Activated naive CD4-positive, alpha-beta T cell treated with anti-CD3 and anti-CD28 coated beads for 36 hours (primary cell): ENCODE measurements at places on chromosomes 11 and 22.

DNA sequence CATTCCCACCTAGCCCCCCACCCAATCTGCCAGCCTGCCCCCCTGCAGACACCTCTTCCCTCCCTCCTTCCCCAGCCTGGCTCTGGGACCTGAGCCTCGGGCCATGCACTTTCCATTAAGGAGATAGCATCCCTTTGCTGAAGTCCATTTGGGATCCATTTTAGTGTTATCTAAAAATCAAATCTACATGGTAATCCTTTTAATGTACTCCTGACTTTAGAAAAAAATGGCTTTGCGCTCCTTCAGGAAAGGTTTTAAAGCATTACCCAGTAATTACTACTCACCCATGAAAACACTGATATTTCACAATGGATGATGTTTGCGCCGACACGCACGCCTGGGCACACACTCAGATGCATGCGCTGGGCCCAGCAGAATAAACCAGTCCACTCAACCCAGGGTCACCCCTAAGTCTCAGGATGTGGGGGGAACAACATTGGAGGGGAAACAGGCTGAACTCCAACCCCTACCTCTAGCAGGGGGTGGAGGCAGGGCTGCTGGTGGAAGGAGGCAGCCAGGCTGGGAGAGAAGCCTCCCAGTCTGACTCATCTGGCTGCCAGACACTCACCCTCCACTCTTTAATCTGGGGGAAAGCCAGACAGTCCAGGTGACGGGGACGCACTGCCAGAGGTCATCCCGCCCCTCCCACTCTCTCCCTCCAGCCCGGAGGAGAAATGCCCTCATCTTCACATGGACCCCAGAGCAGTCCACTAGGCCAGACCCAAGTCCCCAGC is 29.8 kb downstream of the LMO1 start:
- no peak for DNase-seq

GRCh38 chr11:83982825-83983224 is 696.7 kb upstream of the CCDC90B start:
- no peak for DNase-seq

GRCh38 chr22:25437414-25438160 is 126.9 kb upstream of the GRK3 start:
- no peak for DNase-seq

- no peak for DNase-seq
Observed at GRCh38 chr11:47916361-47916841, 64.0 kb upstream of the PTPRJ start.

DNA sequence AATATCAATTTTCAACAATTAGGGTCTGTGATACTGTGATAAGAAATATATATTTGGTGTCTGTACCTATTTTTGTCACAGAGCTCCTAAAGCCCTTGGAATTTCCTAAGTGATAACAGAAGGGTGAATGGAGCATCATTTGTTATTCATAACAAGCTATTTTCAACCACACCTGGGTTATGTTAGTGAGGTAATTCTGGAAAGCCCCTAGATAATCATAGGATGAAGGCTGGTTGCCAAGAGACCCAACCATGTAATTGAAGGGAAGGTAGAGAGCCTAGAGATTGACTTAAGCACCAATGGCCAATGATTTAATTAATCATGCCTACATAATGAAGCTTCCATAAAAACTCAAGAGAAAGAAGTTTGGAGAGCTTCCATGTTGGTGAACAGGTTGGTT is 109.4 kb downstream of the KIF18A start:
- DNase-seq, result no peak

DNA sequence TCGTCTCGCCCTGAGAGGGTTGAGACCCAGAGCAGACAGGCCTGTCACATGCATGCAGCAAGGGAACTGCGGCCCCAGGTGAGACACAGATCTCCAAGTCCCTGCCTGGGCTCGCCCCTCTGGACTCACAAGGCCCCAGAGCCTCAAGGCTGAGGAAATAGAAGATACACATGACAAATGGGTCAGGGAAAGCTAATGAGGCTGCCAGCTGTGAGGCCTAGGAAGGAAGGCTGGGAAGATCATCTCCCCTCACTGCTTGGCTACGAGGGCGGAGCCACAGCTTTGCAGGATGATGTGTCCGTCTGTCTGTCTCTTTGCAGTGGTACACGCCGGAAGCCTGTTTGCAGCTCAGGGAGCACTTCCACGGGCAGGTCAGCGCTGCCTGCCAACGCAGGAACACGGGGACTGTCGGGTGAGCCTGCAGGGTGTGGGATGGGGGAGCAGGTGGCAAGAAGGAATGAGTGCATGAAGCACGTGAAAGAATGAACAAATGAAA is 4.5 kb downstream of the RAB36 start:
- no peak for DNase-seq

DNA sequence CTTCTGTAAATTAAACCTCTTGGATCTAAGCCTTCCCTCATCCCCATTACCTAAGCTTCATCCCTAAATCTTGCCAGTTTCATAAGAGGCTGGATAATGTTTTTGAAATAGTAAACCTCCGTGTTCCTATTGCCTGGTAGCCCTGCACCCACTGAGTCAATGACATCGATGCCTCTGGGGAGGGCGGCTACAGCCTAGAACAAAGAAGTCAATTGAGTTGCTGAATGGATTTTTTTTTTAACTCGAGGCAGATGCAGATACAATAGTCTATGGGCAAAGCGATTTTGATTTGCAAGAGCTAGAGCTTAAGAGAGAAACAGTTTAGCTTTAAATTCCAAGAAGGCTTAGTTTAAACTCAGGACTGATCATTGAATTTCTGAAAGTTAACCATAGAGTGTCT is 121.3 kb downstream of the NECTIN1 start:
- no peak for DNase-seq

GRCh38 chr11:68090706-68091105 is 30.5 kb downstream of the CHKA start:
- no peak for DNase-seq

GRCh38 chr11:64652586-64653387 is 61.8 kb downstream of the SLC22A12 start:
- peak; percentile 88 for DNase-seq

- DNase-seq, result no peak
Observed at GRCh38 chr22:28911777-28912669, 28.7 kb downstream of the ZNRF3 start.

DNA sequence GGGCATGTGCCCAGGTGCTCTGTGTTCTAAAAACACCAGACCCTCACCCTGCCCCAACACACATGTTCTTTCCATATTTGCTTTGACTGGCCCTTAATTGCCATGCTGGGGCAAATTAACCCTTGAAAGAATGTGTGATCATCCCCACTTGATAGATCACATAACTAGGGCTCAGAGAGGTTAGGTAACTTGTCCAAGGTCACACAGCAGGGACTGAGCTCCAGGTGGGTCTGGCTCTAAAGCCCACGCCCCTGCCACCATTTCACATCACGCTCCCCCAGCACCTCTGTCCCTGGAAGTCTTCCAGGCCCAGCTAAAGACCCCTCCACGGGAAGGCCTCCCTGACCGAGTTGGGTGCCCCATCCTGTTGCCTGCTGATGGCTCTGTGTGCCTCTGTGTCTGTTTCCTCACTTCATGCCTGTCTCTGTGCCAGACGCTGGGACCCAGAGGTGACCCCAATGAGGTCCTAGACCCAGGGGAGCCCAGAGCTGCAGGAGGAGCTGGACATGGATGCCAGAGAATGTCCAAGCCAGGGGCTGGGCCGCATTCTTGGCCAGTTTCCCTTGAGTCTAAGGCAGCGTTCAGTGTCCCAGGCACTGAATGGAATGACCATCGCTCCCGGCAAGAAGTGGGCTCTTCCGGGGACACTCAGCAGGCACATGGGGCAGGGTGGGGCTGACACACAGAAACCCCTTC is 79.7 kb downstream of the MYO7A start:
- DNase-seq, result no peak

GRCh38 chr11:126080161-126080941 is 17.7 kb upstream of the CDON start:
- no peak for DNase-seq

DNA sequence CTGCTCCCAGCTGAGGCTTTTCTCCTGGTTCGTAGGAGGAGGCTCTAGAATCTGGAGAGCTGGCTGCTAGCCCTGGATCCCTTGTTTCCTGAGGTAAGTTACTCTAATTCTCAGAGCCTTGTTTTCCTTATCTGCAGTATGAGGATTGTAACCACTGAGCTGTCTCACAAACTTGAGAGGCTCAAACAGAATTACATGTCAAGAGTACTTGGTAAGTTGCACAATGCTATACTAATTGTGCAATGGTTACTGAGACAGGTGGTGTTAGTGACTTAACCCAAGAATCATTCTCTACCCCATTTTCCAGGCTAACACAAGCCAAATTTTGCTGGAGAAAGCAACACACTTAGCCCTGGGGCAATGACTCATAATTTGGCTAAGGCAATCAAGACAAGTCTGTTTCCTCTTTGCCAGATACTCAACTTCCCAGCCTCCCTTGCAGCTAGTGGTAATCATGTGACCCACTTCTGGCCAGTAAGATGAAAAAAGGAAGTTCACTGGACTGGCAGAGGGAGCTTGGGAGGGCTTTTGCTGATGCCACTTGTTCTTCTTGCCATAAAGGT is 348.0 kb downstream of the TENM4 start:
- no peak for DNase-seq

DNA sequence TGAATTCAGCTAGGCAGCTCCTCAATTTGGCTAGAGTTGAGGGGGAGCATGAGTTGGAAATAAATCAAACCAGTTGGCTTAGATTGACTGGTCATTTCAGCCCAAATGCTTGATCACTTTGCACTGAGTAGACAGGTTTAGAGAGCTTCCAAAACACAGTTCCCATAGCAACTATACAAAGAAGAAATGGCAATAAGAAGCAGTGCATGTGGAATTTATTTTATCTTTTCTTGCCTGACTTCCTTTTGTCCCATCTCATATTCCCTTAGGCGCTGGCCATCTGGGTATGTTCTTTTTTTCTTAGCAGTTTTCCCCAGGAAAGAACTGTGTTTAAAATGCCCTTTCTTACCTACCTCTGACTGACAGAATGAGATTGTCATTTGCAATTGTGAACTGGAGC is 38.7 kb upstream of the C11orf87 start:
- DNase-seq, result no peak

- no peak for DNase-seq
Observed at GRCh38 chr11:2204361-2205213, 33.0 kb upstream of the TH start.

GRCh38 chr11:86167499-86168164 is 76.9 kb upstream of the EED start:
- DNase-seq, result no peak

DNA sequence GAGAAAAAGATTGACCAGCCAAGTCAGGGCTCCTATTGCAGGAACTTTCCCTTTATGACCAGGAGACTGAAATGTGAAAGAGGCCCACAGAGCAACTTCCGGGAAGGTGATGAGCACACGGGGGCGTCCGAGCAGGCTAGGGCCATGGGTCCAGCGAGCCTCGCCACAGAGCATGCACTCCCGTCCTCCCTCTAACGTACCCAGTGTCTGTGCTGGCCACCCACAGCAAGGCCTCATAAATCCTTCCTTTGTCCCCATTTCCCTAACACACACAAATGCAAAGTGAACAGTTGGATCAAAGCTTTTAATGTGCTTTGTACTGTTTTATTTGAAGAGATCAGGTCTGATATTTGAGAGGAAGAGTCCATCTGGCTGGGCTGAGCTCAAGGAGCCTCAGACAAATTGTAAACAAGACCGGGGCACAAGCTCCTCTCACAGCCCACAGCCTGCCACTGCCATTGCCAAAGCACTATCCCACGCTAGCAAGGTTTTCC is 44.3 kb downstream of the BLID start:
- DNase-seq, result no peak

DNA sequence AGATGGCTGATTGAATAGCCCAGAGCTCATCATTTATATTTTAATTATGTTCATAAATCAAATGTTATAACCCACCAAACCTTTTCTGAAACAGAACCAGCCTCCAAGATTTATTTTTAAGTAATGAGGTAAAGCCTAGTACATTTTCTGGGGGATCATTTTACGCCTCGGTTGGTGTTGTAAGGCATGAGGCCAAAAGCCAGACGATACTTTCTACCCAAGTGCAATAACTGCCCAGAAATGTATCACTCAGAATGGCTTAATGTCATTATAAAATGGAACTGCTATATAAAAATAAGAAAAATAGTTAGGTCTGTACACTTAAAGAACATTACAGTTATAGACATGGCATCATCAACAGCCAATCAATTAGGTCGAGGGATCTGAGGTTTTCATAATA is 283.3 kb downstream of the CADM1 start:
- no peak for DNase-seq

- no peak for DNase-seq
Observed at GRCh38 chr11:109984634-109985289, 108.4 kb upstream of the ZC3H12C start.

DNA sequence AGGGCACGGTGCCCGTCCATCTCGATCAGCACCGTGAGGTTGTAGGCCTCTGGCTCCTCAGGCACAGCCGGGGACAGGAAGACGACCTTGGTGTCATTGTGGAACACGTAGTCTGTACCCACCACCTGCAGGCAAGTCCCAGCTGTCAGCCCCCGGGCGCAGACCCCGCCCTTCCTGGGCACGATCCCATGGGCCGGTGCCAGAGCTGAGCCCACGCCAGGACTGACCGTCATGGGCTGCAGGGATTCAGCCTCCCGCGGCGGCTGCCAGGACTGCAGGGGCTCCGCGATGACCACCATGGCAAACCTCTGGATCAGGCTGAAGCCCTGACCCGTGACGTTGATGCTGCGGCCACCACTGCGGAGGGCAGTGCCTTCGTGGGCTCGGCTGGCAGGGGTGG is 11.8 kb upstream of the MAPK11 start:
- no peak for DNase-seq

- DNase-seq, result no peak
Observed at GRCh38 chr11:46304605-46305179, 27.2 kb downstream of the CREB3L1 start.

- DNase-seq, result no peak
Observed at GRCh38 chr11:17516551-17517150, 27.6 kb downstream of the USH1C start.

DNA sequence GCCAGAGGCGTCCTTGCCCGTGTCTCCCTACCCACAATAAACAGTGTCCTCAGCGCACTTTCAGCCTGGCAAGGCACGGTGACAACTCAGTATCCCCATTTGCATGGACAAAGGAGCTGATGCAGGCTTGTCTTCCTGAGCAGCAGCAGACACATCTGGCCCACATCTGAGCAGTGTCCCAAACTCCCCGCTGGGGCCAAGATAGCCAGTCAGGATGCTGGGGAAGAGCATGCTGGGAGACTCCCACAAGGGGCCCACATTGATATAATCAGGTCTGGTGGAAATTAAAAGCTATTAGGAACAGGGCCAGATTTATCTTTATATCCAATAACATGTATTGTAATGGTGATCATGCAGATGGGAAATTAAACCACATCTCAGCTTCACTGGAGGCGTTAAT is 24.7 kb downstream of the DSCAML1 start:
- DNase-seq, result no peak

- DNase-seq, result no peak
Observed at GRCh38 chr22:50595189-50595588, 5.4 kb upstream of the MAPK8IP2 start.
